NCI-H1694 (cell line): ENCODE measurements at places on chromosomes 12 and 14.

DNA sequence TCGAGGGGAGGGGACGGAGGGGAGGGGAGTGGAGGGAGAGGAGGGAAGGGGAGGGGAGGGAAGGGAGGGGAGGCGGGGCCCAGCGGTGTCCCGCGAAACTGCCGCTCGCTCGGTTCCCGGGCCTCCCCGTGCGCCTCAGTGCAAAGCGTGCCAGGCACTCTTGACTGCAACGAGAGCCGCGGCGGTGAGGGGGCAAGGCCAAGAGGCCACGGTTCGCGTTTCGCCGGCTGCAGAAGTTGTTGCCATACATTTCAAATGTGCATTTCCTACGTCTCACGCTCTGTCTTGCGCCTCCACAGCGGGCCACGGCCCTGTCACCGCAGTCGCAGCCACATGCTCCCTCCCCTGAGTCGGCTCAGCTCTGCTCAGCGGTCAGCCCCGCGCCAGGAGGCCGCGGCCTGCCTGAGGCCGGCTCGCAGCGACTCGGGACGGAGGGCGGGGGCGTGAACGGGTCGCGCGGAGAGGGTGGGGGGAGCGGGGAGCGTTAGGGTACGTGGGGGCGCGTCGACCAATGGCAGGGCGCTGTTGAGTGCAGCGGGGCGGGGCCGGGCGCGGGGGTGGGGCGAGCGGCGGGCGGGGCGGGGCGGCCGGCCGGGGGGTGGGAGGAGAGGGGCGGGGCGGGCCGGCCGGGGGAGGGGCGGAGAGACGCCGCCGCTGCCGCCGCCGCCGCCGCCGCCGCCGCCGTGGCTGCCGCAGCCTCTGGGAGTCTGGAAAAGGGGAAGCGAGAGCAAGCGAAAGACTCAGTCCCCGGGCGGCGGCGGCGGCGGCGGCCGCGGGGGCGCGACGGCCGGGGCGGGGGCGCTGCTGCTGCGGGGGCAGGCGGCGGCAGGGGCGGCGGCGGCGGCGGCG lies at the start of gene PPP2R5C:
Gene PPP2R5C (plus strand): TSS at position 678 of the 849 bp plus-strand sequence. CDS start 185 bp downstream, outside the sequence.
- DNase-seq: peak; percentile 77

DNA sequence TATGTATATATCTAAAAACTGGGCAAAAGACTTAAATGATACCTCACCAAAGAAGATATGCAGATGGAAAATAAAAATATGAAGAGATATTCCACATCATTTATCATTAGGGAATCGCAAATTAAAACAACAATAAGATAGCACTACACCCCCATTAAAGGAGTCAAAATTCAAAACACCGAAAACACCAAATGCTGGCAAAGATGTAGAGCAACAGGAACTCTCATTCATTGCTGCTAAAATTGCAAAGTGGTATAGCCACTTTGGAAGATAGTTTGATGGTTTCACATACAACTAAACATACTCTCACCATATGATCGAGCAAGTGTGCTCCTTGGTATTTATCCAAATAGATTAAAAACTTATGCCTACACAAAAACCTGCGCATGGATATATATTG lies 131.5 kb upstream of the BCL2L14 start:
- no peak for DNase-seq

DNA sequence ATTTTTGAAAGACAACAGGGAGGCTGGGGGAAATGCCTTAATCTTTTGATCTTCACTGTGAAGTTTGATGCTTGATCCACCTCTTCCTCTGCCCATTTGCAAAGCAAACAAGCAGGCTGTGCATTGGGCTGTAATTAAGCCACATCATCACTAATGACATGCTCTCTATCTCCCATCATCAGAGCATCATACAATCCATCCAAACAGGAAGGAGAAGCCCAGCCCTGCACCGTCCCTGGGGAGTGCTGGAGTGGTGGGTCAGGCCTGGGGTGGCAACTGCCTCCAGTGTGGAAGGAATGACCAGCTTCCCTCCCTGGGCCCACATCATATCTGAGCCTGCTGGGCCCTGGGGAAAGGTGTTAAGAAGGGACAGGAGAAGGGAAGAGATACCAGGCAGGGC lies 6.9 kb upstream of the KRT74 start:
- no peak for DNase-seq

DNA sequence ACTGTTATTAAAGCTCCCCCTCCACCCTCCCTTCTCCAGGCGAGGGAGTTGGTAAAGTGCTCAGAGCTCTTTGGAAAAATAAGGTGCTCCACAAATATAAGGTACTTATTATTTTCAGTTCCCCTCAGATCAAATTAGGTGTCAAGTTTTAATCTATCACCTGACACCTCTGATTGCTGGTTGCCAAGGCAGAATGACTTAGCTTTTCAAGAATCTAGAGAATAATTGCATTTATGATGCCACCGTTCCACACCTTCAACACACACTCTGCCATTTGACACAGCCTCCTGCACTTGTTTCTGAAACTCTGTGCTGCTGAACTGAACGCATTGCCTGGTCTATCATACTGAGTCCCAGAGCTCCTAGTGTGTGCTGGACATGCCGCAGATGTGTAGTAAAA lies 128.6 kb downstream of the CRACR2A start:
- DNase-seq: no peak

GRCh38 chr14:73426877-73427276 lies 31.5 kb downstream of the NUMB start:
- no peak for DNase-seq

GRCh38 chr14:60628892-60629291 lies 20.4 kb downstream of the SIX1 start:
- DNase-seq: no peak

- DNase-seq: no peak
Measured at GRCh38 chr12:122021822-122022392, at the start of gene BCL7A. BCL7A (plus strand) TSS chr12:122021884; CDS start chr12:122022092, 208 bp downstream.

- DNase-seq: no peak
Measured at GRCh38 chr12:25644979-25645378, 91.9 kb upstream of the LMNTD1 start.

GRCh38 chr14:71322655-71323250 lies 415.5 kb downstream of the PCNX1 start:
- no peak for DNase-seq

- no peak for DNase-seq
Measured at GRCh38 chr12:105431537-105432100, 101.1 kb downstream of the C12orf75 start.

DNA sequence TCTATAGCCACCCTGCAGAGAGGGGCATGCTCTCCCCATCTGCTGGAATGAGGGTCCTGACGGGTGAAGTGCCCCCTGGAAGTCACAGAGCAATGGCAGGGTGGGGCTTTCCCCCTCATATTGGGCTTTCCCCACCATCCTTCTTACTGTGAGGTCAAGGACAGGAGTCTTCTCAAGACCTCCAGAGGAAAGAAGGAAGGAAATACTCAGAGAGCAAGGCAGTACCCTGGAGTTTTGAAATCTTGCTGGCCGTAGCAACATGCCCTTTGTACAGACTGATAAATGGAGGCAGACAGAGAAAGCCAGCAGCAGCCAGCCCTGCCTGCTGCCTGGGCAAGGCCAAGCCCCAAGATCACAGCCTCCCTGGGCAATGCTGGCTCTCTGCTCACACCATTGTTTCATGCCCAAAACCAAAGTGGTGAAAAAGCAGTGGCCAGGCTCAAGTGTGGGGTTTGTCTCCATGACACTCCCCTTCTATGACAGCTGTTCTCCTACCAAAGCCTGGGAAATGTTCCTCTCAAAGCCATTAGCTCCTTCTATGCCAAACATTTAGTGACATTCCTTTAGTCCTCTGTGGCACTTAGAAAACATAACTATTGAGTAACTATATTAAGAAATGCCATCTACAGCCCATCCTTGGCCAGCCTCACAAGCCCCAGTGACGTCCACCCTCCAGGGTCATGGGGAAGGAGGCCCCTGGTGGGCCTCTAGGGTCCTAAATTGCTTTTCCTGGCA lies 13.2 kb upstream of the ITPK1 start:
- no peak for DNase-seq

DNA sequence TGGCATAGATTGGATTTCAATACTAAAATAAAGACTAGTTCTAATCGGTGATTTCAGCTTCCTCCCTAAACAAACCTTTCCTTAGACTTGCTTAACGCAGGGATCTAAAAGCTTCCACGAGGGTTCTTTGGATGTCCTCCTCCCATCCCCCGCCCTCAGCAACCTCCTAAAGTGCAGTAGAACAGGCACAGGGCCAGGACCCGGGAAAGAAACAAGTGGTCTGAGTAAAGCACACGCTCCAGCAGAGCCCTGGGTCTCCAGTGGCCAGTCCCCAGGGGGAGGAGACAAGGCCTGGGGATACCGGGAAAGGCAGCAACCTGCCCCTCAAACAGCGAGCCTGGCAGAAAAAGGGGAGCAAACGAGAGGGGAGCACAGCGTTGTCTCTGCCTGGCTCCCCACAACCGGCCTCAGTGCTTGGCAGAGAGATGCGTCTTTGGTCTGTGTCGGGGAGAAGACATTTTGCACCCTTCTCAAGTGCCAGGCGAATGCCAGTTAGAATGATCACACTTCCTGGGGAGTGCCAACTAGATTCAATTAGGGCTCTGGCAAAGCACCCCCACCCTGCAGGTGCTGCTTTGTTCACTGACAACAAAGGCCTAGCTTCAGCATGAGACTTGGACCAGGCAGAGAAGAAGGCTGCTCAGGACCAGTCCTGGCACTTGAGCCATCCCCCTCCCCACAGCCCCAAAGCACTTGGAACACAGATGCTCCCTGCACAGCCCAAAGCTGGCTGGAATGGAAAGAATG lies 17.1 kb upstream of the SLC6A12 start:
- no peak for DNase-seq

- DNase-seq: no peak
Measured at GRCh38 chr12:105418229-105418628, 87.7 kb downstream of the C12orf75 start.

- no peak for DNase-seq
Measured at GRCh38 chr12:125528281-125528680, 463.0 kb downstream of the AACS start.

DNA sequence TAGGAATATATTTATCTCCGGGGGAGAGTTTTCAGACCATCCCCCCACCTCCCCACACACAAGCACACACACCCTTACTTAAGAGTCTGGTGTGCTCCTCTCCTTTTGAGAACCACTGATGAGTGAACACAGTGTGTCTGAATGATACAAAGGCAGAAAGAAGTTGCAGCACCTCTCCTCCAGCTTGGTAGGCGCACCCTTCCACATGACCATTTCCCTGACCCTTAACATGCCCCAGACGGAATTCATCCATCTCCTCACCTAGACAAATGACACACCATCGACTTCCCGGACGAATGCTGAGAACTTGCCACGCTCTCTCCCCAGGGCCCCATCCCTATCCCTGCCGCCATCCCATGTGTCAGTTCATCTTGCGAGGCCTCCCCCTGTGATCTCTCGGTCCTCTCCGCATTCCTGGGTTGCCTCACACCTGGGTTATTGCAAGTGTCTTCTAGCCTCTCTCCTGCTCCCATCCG lies 3.9 kb downstream of the TNFRSF1A start:
- no peak for DNase-seq

DNA sequence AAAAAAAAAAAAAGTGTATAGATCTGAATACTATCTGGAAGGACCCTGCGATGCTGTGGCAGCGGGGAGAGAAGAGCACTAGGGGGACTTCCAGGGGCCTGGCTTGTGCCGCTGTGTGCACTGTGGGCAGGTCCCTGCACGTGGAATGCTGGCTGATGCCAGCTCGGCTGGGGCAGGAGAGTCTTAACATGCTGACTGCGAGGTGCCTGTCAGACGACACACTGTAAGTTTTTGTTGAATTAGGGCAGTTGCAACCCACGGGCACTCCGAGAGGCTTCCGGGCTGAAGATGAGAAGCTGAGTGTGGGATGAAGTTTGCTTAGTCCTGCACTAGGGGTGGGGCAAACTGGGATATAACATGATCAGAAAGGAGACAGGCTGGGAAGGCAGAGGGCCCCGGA lies 10.7 kb downstream of the GLT1D1 start:
- no peak for DNase-seq

DNA sequence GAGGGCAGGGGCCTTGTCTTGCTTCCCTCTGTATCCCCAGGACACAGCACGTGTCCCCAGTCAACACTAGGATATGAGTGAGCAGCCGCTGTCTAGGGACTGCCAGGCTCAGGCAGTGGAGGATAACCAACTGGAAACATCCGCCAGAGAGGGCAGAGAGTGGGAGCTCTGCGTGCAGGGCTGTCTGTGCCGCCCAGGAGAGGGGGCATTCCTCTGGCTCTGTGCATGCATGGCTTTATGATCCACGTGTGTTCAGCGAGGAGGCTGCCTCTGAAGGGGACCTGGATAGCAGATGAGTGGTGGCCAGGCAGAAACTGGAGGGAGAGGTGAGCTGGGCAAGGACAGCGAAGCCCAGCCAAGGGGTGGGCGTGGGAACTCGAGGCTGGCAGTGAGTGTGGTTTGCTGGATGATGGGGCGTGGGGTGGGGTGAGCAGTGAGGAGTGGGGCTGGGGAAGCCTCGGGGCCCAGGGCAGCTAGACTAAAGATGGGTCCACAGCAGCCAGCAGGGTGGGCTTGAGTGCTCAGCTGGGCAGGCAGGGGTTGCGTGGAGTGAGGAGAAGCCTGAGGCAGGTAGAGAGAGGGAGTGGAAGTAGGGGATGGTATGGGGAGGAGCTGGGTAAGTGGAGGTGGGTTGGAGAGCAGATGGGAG lies 72.9 kb downstream of the PRIMA1 start:
- no peak for DNase-seq

- DNase-seq: no peak
Measured at GRCh38 chr14:60225265-60225664, 23.8 kb upstream of the PPM1A start.

DNA sequence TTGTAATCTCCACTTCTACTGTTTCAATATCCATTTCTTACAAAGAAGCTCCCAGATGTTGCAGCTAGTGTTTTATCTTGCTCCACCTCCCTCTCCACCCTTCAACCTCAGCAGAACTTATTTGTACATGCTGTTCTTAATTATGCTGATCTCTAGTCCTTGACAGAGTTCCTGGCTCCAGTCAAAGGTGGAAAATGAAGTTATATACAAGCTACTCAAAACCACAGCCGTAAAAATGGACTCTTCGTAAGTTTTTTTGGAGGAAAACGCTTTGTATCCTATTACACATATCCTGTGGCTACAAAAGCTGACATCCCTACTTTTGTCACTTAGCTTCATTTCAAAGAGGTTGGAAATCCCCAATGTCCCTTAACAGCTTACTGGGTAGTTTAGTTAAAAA lies 1.3 kb downstream of the CLEC1A start:
- no peak for DNase-seq

DNA sequence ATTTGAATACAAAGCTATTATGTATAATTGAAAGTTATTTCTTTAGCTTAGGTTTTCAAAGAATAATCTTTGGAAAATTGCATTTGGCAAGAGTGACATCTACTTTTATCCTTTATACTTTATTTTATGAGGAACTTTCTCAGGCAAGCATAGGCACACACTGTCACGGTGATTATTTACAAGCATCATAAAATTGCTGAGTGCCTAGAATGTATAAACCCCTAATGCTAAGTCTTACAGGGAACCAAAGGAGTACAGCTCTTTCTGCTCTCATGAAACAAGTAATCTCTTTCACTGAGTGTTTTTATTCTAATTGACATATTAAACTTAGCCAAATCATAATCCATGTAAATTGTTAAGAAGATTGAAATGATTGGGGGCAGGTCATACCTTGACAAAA lies 154.9 kb downstream of the FSCB start:
- DNase-seq: no peak

- DNase-seq: no peak
Measured at GRCh38 chr12:71223139-71223538, 65.3 kb upstream of the TSPAN8 start.
